ENCODE measurements at places on chromosomes 5 and 9.

GRCh38 chr9:33466565-33467495 is 6.9 kb downstream of the NOL6 start:
- DNase-seq, result no peak

GRCh38 chr5:175666216-175666615 is 8.3 kb downstream of the HRH2 start:
- no peak for DNase-seq

- no peak for DNase-seq
Measured at GRCh38 chr5:118728191-118728590, 260.2 kb downstream of the DTWD2 start.

GRCh38 chr5:157561110-157561509 is 14.5 kb downstream of the ADAM19 start:
- no peak for DNase-seq

- DNase-seq, result no peak
Measured at GRCh38 chr5:108459769-108460168, 77.9 kb upstream of the FBXL17 start.

DNA sequence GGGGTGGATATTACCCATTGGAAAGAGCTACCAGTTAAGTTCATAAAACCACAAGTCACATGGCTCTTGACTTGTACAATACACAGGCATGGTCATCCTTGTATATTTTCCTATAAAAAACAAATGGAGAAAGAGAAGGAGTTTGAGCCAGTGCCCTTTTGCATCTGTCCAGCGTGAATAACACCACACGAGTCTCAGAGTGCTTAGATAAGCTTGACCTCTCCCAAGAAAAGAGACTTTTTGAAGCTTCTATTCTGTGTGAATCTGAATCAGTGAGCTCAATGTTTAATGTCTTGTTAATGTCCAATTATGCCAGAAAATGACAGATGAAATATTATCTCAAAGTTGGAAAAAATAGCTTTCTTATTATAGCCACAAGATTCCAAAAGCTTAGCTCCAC is 30.9 kb upstream of the LPAR1 start:
- no peak for DNase-seq

DNA sequence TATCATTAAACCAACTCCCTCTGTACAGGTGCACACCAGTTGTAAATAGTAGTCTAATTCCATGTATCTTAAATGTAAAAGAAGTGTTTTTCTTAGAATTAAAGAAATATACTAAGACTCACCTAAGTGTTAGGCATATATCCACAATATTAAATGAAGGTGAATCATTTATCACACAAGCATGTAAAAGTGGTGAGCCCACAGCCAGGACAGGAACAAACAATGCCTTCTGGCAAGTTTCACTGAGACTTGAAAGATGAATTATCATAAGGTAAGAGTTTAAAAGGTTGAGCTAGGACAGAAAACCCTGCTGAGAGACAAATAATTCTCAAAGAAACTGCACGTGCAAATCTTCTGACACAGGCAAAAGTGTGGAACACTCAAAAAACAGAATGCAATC is 832.5 kb downstream of the TAF11L14 start:
- DNase-seq, result no peak

DNA sequence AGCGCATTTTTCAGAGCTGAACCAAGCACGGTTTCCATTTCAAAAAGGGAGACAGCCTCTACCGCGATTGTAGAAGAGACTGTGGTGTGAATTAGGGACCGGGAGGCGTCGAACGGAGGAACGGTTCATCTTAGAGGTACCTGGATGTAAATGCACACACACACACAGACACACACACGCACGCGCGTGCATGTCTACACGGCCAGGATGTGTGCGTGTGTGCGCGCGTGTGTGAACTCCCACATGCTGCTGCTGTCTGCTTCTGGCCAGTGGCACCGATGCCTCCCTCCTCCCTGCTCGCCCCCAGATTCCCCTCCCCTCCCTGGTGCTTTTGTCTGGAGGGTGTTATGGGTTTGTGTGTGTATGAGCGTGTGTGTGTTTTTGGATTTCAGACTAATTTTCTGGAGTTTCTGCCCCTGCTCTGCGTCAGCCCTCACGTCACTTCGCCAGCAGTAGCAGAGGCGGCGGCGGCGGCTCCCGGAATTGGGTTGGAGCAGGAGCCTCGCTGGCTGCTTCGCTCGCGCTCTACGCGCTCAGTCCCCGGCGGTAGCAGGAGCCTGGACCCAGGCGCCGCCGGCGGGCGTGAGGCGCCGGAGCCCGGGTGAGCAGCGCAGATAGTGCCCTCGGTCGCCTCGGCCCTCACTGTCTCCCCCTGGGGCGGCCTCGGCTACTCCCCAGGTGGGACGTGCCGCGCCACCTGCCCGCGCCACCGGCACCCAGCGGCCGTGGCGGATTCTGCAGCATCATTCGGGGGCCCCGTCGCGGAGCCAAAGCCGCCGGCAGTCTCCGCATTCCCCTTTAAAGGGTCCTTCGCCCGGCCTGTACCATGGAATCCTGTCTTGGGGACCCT is at the start of gene NTRK2:
Gene NTRK2 (plus strand): TSS at position 442 of the 850 bp plus-strand sequence. CDS start 1,020 bp downstream, outside the sequence.
- no peak for DNase-seq

DNA sequence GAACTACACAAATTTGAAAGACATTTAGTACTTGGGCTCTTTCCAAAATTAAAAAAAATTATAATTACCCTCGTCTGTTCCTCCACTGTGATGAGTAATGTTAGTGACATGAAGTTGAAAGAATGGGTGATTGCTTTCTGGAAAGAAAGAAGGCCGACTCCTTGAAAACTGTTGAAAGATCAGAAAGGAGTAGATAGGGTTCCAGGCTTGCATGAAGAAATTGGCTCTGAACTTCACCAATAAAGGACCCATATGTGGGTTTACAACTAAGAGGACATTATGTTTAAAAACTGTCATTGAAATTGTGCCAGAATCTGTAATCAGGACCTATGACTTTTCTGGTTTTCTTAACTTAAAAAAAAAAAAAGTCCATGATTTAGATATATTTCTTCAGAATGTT is 20.7 kb upstream of the MOCS2 start:
- no peak for DNase-seq

DNA sequence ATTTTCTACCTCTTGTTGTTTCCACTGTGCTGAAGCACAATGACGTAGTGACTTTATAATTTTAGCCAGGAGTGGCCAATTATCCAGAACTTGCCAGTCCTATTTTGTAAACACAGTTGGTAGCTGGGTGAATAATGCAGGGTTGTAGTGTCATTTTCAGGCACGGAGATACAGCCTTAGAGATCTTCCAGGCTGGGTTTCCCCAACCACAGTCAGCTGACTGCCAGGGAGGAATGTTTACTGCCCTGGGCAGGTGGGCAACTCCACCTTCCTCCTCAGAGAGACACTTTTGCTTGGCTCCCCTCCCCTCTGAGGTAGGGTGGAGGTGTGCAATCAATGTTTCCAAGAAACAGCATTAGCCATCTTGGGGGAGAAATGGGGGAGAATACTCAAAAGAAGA is 228.1 kb upstream of the NR4A3 start:
- no peak for DNase-seq

All from GM04503 (cell line).